ENCODE measurements at places on chromosomes 5 and 9.

DNA sequence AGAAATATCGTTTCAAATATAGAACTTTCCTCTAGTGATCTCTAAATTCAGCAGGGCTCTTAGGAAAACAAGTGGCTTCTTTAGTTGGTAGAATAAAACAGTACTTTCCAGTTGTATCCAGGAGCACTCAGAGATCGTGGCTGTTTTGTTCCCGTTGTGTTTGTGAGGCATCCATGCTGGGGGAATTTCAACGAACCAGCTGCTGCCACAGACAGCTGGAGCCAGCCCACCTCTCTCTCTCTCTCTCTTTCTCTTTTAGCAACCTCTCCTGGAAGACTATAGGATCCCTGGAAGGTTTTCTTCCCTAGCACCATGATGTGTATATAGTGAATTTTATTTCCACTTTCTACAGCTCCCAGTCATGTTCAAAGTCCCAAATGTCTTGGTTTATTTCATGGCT lies 1116.0 kb upstream of the SEMA6A start:
- no peak for DNase-seq

- DNase-seq = no peak
Measured at GRCh38 chr5:119031011-119031886, 39.6 kb upstream of the DMXL1 start.

GRCh38 chr5:32230356-32231099 lies 56.4 kb upstream of the GOLPH3 start:
- no peak for DNase-seq

DNA sequence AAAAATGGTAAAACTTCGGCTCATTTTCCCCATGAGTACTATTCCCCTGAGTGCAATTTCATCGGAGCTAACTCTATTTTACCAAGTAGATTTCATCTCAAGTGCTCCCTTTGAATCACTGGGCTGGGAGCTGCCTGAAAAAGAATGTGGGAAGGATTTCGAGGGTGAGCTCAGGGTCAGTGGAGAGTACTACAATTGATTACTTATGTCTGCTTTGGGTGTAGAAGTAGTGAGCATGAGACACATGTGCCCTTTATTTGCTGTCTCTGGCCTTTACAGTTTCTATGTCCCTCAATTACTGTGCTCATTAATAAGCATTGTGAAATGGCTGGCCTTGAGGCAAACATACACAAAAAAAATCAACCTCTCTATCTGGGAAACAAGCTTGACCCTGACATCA lies 172.7 kb upstream of the RFX3 start:
- no peak for DNase-seq

- DNase-seq = peak; percentile 96
Measured at GRCh38 chr9:79694676-79695400, 123.1 kb downstream of the TLE4 start.

DNA sequence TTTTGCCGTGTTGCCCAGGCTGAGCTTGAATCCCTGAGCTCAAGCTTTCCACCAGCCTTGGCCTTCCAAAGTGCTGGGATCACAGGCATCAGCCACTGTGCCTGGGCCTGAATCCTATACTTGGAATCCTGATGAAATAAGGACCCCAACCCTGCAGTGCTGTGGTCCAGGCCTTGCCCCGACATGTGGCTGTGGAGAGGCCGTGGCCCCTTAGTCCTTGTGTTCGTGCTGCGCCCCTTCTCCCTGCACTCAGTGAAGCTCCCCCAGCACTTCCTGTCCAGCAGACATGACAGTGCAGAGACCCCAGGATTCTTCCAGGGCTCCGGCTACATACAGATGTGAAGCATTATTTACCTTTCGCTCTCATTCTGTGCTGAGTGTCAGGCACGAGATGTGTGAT lies 52.9 kb downstream of the EHMT1 start:
- no peak for DNase-seq

GRCh38 chr9:81076131-81076530 lies 613.2 kb downstream of the TLE1 start:
- DNase-seq = no peak

GRCh38 chr9:7791394-7791793 lies 8.2 kb downstream of the DMAC1 start:
- no peak for DNase-seq

- no peak for DNase-seq
Measured at GRCh38 chr5:55226934-55227663, at the start of gene MCIDAS. Gene MCIDAS, minus strand, starts transcription at chr5:55227315. Its CDS starts 177 bp downstream, at chr5:55227138.

DNA sequence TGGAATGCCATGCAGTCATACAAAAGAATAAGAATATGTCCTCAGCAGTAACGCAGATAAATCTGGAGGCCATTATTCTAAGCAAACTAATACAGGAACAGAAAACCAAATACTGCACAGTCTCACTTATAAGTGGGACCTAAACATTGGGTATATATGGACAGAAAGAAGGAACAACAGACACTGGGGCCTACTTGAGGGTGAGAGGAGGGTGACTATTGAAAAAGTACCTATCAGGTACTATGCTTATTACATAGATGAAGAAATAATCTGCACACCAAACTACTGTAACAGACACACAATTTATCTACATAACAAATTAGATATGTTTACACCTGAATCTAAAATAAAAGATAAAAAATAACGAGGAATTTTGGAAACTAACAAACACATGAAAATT lies 38.8 kb downstream of the MEIKIN start:
- DNase-seq = no peak

- DNase-seq = no peak
Measured at GRCh38 chr9:23342291-23342690, 483.7 kb downstream of the ELAVL2 start.

GRCh38 chr9:85471791-85472190 lies 270.0 kb downstream of the AGTPBP1 start:
- DNase-seq = no peak

DNA sequence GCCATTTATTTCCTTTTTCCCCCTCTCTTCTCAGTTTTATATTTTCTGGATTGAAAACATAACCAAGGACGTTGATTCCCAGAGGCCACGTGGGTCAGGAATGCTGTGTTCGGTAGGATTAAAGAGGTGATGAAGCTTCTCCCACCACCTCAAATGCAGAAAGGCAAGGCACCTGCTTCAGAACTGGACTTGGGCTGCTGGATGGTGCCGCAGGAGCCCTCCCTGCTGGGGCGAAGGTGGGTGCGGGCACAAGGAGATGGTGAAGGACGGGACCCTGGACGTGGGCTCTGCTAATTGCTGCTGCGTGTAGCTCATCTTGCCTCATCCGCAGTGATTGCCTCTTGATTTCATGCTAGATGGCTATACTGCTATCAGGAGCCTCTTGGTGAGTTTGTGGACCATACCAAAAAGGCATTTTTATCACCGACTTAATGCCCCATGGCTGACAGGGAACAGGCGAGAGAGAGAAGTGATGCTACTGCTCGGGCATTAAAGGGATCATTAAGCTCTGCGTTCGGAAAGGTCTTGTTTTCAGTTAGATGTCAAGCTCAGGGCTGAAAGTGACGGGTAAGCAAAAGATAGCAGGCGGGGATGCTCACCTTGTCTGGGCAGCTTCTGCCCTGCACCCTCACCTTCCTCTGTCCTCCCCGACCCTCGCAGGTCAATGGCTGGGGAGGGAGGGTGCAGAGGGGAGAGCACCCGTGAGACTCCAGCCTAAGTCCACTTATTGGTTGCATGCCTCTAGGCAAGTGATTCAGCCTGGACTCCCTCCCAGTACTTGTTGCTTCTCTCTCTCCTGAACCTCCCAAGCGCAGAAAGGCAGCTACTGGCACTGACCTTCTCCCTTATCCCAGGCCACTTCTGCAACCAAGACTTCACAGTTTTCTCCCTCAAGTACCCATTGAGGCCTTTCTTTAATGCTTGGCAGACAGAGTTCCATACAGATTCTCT lies 71.6 kb upstream of the FSTL4 start:
- DNase-seq = no peak

DNA sequence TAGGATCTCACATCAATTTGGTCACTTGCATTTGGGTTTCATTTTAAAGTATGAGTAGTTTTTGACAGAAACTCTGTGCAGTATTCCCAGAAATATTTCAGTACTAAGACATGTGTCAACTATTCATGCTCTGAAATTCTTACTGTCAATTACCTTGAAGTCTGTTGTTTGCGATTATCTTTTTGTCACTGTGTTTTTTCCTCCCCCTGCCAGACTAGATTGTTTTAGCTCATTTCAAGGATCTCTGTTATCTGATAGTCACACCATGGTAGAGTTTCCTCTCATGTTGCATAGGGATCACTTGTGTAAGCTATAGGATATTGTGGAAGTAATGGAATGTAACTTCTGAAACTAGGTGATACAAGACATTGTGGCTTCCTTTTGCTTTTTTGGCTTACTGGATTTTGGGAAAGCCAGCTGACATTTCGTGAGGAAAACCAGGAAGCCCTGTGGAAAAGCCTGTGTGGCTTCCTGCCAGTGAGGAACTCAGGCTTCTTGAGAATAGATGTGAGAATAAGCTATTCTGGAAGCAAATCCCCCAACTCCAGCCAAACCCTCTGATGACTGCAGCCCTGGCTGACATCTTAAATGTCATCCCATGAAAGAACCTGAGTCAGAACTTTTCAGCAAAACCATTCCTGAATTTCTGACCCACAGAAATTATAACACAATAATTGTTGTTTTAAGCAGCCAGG lies 122.2 kb downstream of the FGF10 start:
- DNase-seq = no peak

- no peak for DNase-seq
Measured at GRCh38 chr5:80809451-80809850, 150.7 kb upstream of the RASGRF2 start.

DNA sequence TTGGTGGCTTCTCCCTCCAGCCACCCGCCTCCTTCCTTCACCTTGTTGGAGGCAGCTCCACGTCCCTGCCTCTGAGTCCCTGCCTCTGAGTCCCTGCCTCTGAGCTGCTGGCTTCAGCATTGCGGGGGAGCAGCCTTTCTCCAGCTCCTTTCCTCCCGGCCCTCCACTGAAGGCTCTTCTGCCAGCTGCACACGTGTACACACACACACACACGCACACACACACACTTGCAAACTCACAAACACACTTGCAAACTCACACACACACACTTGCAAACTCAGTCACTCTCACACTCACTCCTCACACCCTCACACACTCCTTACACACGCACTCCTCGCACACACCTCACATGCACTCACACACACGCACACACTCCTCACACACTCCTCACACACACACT lies 45.1 kb downstream of the C9orf50 start:
- DNase-seq = peak; percentile 61

- no peak for DNase-seq
Measured at GRCh38 chr9:11374926-11375325, 762.1 kb upstream of the PTPRD start.

DNA sequence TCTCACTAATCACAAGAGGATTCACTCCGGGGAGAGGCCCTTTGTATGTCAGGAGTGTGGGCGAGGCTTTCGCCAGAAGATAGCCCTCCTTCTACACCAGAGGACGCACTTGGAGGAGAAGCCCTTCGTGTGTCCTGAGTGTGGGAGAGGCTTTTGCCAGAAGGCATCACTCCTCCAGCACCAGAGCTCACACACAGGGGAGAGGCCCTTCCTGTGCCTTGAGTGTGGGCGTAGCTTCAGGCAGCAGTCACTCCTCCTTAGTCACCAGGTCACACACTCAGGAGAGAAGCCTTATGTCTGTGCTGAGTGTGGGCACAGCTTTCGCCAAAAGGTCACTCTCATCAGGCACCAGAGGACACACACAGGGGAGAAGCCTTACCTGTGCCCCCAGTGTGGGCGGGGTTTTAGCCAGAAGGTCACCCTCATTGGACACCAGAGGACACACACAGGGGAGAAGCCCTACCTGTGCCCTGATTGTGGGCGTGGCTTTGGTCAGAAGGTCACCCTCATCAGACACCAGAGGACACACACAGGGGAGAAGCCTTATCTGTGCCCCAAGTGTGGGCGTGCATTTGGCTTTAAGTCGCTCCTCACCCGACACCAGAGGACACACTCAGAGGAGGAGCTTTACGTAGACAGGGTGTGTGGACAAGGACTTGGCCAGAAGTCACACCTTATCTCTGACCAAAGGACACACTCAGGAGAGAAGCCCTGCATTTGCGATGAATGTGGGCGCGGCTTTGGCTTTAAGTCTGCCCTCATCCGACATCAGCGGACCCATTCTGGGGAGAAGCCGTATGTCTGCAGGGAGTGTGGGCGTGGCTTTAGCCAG lies 27.8 kb downstream of the NUTM2F start:
- no peak for DNase-seq

DNA sequence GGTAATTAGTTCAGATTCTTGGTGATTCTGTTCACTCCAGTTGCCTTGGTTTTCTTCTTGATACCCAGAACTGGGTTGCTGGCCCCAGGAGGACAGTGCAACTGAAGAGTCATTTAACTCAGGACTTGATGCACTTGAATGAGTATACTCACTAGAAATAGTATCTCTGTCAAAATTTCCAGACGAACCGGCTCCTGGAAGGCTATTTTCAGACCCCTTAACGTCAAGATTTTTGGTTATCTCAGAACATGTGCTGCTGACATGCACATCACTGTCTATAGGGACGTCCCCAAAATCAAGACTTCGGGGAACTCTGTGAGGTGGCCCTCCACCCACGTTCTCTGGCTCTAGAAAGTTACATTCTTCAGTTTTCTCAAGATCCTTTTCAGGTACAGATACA lies 56.7 kb upstream of the PCA3 start:
- DNase-seq = no peak

- no peak for DNase-seq
Measured at GRCh38 chr9:2761424-2761823, 44.1 kb downstream of the KCNV2 start.

GRCh38 chr9:124125651-124125977 lies 114.0 kb downstream of the LHX2 start:
- no peak for DNase-seq

- peak; percentile 85 for DNase-seq
Measured at GRCh38 chr5:172659909-172660628, 19.0 kb downstream of the NEURL1B start.

DNA sequence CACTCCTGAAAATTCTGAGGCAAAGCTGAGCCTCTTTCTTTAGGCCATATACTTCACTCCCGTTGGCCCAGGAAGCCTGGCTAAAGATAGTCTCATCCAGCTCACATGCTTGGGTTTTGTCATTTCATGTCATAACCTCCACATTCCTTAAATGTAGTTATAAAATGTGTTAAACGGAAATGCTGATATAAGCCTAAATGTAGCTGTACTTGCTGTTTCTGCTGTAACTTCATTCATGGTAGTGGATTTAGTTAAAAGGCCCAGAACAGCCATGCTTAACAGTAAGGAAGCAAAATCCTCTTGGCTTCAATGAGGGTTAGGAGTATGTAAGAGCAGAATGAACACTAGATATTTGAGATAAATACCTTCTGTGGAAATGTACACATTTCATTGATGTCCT lies 135.8 kb upstream of the TMEM161B start:
- DNase-seq = no peak

GRCh38 chr9:89477811-89478630 lies 19.9 kb downstream of the SEMA4D start:
- peak; percentile 42 for DNase-seq
